Stimulated activated CD8-positive, alpha-beta memory T cell treated with anti-CD3 and anti-CD28 coated beads, Interleukin-15, amount 100 ng/mL, for 24 hours (primary cell): ENCODE measurements at places on chromosomes 4 and X.

DNA sequence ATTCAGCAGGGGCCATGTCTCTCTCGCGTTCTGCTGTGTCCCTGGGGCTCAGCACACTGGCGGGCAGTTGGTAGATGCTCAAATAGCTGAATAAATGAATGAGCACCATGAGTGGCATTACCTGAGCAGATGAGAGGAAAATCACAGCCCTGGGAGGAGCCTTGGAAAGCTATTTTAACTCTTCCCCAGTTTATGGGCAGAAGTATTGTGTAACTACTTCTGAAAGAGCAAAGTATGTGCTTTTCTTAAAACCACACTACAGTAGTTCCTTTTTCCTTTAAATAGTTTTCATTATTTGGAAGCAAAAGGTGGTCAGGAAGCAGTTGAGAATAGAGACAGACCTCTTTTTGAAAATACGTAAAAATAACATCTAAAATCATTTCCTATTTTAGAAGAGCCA is 3.0 kb upstream of the PLAC1 start:
- no peak for DNase-seq

- DNase-seq: no peak
These were observed 141.7 kb downstream of the GPAT3 start for GRCh38 chr4:83677656-83678055.

DNA sequence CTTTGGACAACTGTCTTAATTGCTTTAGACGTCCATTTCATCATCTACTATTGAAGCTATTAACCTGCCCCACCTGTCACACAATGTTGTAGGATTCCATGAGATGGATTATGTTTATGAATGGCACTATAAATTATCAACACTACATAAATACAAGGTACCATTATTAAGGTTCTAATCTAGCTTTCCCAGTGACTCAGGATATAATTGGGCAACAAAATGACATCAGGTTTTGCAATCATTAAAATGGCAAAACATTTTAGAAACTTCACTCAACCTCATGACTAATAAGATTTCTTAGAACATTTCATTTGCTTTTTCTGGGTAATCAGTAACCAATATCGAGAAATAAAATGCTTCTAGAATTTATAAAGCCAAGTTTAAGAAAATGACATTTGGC is 9.2 kb downstream of the HOPX start:
- DNase-seq: no peak

GRCh38 chr4:108148316-108148715 is 20.4 kb downstream of the LEF1 start:
- no peak for DNase-seq

DNA sequence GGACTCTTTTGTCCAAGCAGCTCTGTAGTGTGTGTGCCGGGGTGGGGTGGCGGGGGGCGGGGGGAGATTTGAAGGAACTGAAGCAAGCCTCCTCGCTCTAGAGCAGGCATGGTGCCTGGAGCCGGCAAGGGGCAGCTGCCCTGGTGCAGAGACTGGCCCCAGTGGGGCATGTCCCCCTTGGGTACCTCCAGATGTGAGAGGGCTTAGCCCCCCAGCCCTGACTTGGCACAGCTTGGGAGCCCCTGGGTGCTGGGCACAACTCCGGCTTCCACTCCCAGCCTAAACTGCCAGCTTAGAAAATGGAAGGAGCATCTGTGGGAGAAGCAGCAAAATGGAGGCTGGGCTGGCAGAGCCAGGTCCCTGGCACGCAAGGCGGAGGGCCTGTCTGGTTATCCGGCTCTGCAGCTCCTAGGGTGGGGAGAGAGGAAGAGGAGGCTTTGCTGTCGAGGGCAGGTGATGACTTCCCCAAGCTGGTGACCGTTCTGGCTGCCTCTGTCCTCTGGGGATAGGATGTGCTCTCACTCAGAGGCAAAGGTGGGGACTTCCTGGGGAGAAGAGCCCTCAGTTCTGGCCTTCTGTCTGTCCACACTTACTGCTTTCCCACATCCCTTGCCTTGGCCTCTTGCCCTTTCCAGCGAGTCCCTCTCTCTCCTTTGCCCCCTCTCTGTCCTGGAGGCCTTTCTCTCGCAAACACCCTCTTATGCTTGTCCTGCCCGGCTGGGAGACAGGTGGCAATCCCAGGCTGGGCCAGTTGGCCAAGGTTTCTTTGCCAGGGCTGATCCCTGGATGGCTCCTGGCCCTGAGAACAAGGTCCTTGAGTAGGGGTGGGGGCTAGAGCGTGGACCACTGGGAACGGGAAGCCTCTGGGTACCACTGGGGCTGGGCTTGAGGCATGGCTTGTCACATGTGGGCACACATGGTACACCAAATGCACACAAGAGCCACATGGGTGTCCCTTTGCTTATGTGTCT is 2.0 kb downstream of the DLG3 start:
- DNase-seq: no peak

- no peak for DNase-seq
These were observed 303.1 kb upstream of the GIMD1 start for GRCh38 chr4:106671716-106672115.

- DNase-seq: no peak
These were observed 137.3 kb downstream of the MGST2 start for GRCh38 chr4:139802931-139803330.

DNA sequence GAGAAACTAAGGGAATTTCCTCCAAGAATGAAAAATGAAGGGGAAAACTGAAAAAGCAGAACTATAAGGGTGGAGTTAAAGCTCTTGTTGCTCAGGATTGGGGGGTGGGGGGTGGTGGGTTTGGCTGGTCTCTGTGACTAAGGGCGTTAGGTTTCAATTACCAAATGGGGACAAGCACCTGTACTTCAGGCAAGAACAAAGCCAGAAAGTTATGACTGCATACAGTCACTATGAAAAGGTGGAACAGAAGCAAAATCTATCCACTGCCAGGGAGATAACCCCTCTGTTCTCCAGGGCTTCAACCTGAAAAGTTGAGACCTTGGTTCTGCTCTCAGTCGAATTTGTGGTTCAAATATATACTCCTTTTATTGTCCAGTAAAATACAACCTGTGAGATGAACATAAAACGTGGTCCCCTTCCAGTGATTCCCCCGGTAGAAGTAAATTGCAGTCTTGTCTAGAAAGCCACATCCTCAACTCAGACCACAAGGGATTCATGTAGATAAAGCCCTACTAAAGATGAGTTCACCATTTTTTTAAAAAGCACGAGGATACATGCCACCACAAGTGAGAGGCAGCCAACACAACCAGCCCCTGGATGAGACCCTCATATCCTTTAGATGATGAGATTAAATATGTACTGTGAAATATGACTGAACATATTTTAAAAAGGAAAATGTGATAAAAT is 257.1 kb upstream of the RPS6KA3 start:
- DNase-seq: no peak

GRCh38 chr4:183658362-183659028 is 490 bp downstream of the RWDD4 start:
- DNase-seq: no peak

DNA sequence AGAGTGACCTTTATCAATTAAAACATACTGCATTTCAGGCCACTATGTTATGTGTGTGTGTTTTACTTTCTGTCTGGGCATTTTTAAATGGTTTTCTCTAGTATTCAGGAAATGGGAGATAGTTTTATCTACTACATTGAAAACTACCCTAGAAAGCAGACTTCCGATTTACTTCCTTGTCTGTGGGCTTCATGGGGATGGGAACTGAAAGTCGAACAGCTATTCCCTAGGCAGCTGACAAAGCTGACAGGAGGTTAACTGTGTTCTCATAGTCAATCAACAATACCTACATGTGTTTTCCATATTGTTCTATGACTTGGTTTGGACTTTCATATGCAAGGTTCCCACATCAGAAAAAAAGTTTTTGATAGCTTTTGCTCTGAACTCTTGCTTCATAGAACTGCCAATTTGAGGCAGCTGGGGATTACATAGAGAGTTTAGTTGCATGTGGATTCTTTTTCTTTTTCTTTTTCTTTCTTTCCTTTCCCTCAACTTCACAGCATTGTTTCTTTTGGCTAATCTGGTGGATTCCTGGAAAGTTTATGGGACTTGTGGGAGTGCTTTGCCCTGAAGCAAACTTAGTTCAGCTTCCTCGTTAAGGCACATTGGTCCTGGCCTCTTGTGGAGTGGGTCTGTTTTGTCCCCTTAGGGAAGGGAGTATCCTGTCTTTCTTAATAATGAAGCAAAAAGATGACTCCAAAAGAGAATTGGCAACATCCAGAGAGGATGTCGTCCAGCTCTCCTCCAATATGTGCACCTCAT is 327.1 kb upstream of the GIMD1 start:
- no peak for DNase-seq

- no peak for DNase-seq
These were observed 24.1 kb downstream of the CT45A1 start for GRCh38 chrX:135737366-135738071.

DNA sequence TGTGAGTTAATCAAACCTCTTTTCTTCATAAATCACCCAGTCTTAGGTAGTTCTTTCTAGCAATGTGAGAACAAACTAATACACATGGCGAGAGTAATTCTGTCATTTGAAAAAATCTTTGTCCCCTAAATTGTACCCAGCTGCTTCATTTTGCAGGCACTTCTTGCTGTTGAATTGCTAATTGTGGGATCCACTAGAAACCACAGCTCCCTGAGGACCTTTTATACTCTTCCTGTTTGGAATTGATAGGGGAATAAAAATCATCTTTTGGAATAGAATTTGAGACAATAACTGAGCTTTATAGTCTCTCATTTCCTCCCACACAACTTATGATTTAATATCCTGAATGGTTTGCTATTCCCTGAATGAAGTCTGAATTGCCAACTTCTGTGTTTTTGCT is 170.2 kb downstream of the PACRGL start:
- no peak for DNase-seq

- DNase-seq: no peak
These were observed 101.2 kb downstream of the SMIM20 start for GRCh38 chr4:26015133-26015651.

- DNase-seq: no peak
These were observed 320.3 kb downstream of the STK32B start for GRCh38 chr4:5371415-5372190.

GRCh38 chr4:128528793-128529553 is 241.4 kb upstream of the PGRMC2 start:
- no peak for DNase-seq

- DNase-seq: no peak
These were observed 53.8 kb downstream of the ARHGAP6 start for GRCh38 chrX:11611965-11612364.

DNA sequence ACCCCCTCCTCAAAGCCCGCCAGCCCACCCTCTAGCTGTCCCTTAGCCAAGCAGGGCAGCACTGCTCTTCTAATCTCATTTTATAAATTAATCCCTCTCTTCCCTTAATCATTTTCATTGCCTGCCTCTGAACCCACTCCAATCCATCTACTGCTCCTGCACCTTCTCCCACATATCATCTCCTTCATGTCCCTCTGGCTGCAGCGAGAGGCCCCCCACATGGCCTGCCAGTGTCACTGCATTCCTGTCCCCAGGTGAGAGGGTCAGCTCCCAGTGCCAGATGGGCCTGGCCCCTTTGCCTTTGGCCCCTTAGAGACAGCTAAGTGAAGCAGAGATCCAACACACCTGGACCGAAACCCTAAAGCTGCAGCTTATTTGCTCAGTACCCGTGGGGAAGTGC is 79.4 kb downstream of the PJA1 start:
- DNase-seq: no peak

GRCh38 chrX:119427024-119427794 is 28.1 kb downstream of the SLC25A43 start:
- DNase-seq: no peak

GRCh38 chrX:130097507-130098209 is 12.6 kb downstream of the ELF4 start:
- no peak for DNase-seq

DNA sequence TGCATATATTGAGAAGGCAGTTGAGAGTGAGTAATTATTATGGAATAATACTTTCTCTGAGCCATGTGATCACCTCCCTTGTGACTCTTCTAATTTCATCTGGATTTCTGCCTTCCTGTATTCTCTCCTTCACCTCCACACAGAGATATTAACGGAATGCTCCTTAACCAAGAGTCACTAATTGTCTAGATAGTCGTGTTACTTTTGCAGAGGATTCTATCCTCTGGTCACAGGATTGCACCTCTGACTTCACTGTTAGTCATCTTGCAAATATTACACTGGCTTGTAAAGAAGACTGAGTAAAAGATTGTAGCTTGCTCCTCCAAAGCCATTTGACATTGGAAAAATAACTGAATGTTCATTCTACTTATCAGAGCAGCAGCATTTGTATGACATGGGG is 160.9 kb downstream of the SH2D1A start:
- DNase-seq: no peak

- DNase-seq: no peak
These were observed 95.3 kb downstream of the GRID2 start for GRCh38 chr4:92399032-92399431.

DNA sequence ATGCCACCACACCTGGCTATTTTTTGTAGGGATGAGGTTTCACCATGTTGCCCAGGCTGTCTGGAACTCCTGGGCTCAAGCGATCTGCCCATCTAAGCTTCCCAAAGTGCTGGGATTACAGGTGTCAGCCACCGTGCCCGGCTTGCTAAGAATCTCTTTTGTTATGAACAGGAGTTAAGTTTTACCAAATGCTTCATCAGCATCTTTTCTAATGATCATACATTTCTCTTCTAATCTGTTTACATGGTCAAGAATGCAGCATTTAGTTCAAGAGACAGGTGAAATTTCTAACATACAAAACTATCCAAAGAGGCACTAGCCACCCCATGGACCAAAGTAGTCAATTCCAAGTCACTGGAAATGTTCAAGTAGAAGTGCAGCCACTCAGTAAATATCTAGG is 52.5 kb upstream of the IQSEC2 start:
- no peak for DNase-seq

- no peak for DNase-seq
These were observed 3.7 kb upstream of the FGB start for GRCh38 chr4:154559141-154559493.

DNA sequence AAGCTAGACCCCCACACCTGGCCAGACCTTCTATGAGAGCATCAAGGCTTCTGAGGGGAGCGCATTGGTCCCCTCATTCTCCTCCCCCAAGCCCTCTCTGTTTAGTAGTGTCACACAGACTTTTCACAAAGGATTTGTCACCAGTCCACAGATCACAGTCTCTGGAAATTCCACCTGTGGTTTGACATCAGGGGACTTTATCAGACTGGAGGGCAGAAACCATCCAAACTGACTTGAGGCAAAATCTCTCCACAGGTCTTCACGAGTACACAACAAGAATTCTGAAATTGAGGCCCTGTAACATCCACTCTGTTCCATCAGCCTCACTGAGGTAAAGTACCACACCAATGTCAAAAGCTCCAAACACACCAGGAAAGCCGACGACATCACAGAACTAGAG is 112.5 kb downstream of the SH3KBP1 start:
- DNase-seq: no peak

- DNase-seq: no peak
These were observed at the start of gene MAP3K15 for GRCh38 chrX:19514791-19515614. Gene MAP3K15 (minus strand): TSS chrX:19515508. CDS start chrX:19515261, 247 bp downstream.

- DNase-seq: no peak
These were observed 1.2 kb upstream of the TMEM47 start for GRCh38 chrX:34658326-34658725.

GRCh38 chr4:30952526-30953219 is 232.5 kb downstream of the PCDH7 start:
- no peak for DNase-seq

GRCh38 chrX:10855845-10856244 is 235.5 kb upstream of the MID1 start:
- no peak for DNase-seq

- DNase-seq: no peak
These were observed 9.2 kb downstream of the HNRNPH2 start for GRCh38 chrX:101417190-101417589.
